ENCODE measurements at places on chromosomes 7 and 10. TPM values are rescaled to one million over a fixed set of nuclear protein-coding genes. Genes with fewer than 3 reads are reported as not detected.

The ZNF786 gene
- 4.8 TPM for total RNA-seq

The KAZALD1 gene
- total RNA-seq, result 11.5 TPM

The GRM3 gene
- total RNA-seq, result not detected

The MBL2 gene
- not detected for total RNA-seq

The EBLN1 gene
- total RNA-seq, result not detected

The GNGT1 gene
- total RNA-seq, result not detected

Data from colonic mucosa (tissue), 4 donors.